ENCODE measurements at places on chromosomes 3 and 15. TPM values are rescaled to one million over a fixed set of nuclear protein-coding genes. Genes with fewer than 3 reads are reported as not detected.

The CYP1A2 gene
- not detected for total RNA-seq

The SHC4 gene
- total RNA-seq = 0.19 TPM

- DNase-seq = no peak
- H3K4me1 ChIP-seq = no peaks in the 10 kb centered on the region
- H3K36me3 ChIP-seq = no peaks in the 10 kb centered on the region
- H3K27me3 ChIP-seq = no peaks in the 10 kb centered on the region
- H3K27ac ChIP-seq = no peak overlapping the region
- no peak overlapping the region for H3K4me3 ChIP-seq
These were observed 786.4 kb downstream of the MCTP2 start for GRCh38 chr15:95017666-95018328.

DNA sequence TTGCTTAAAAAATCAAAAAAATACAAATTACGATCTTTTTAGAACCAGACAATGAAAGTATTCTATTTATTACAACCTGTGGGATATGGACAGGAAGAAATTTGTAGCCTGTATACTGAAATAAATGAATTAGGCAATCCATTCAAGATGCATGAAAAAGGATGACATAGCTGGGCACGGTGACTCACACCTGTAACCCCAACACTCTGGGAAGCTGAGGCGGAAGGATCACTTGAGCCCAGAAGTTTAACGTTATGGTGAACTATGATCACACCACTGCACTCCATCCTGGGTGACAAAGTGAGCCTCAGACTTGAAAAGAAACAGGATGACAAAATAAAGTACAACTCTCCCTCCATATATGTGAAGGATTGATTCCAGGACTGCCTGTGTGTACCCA, 74.1 kb downstream of the MSL2 start:
- H3K4me3 ChIP-seq = no peak overlapping the region
- no peak for DNase-seq
- no peak overlapping the region for H3K27ac ChIP-seq
- no peaks in the 10 kb centered on the region for H3K27me3 ChIP-seq
- H3K36me3 ChIP-seq = no peaks in the 10 kb centered on the region
- no peaks in the 10 kb centered on the region for H3K4me1 ChIP-seq

- no peak overlapping the region for H3K27ac ChIP-seq
- H3K4me3 ChIP-seq = no peak overlapping the region
- H3K4me1 ChIP-seq = peaks cover 4% of the 10 kb centered on the region
These were observed 78.4 kb downstream of the AKAP13 start for GRCh38 chr15:85458764-85459163.

DNA sequence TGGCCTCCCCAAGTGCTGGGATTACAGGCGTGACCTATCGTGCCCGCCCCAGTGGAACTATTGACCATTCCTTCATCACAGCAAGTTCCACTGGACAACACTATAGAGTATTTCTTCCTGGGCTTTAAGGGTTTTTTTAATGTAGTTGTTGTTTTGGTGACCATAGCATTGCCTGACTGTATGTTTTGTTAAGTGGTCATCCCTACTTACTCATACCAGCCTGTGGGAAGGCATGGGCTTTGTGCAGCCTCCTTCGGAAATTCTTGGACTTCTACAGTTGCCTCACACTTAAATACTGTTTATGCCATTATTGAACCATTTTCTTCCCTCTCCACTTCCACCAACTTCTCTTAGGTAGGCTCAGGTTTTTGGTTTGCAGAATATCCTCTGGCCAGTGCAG, 19.9 kb upstream of the ALPK3 start:
- H3K27me3 ChIP-seq = no peaks in the 10 kb centered on the region
- no peak overlapping the region for H3K4me3 ChIP-seq
- H3K4me1 ChIP-seq = no peaks in the 10 kb centered on the region
- DNase-seq = no peak

Data from natural killer cell (primary cell).